ENCODE measurements at places on chromosomes 12 and 14.
A peak's percentile ranks its signal among the peaks of the same experiment; 100 is the strongest.

DNA sequence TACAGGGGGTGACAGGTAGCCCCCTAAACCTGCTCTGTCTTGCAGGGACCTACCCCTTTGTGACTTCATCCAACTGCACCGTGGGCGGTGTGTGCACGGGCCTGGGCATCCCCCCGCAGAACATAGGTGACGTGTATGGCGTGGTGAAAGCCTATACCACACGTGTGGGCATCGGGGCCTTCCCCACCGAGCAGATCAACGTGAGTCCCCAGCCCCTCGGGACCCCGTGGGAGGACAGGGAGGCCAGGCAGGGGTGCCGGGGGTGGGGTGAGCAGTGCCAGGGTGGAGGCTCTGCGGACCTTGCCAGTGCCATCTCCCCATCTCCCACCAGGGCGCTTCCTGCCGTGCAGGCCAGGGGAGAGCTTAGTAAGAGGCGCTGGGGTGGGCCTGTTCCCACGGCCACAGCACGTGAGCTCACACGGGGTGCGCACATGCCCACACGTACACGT lies 11.1 kb upstream of the SIVA1 start:
- DNase-seq: no peak

GRCh38 chr14:78637908-78638475 lies 467.8 kb downstream of the NRXN3 start:
- no peak for DNase-seq

DNA sequence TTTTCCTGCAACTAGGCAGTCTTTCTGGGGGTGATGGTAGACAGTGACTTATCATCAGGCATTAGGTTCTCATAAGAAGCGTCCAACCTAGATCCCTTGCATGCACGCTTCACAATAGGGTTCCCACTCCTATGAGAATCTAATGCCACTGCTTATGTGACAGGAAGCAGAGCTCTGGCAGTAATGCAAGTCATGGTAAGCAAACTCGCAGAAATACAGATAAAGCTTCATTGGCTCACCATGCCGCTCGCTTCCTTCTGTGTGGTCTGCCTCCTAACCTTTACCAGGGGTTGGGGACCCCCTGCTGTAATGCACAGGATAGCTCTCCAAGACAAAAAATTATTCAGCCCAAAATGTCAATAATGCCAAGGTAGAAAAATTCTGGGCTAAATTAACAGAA lies 864.2 kb downstream of the TRHDE start:
- no peak for DNase-seq

DNA sequence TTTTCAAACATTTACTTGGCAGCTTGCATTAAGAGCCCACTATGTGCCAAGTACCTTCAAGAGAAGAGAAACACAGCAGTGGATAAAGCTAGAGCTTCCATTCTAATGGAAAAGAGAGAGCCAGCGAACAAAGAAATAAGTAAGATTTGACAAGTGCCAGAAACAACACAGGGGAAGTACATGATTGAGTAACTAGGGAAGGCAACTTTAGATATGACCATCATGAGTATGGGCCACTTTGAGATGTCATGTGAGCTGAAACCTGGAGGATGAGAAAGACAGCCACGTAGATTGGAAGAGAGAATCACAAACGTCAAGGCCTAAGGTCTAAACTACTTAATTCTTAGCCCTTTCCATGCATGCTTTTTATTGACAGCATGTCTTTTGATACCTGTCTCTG lies 121.4 kb downstream of the ITPR2 start:
- no peak for DNase-seq

DNA sequence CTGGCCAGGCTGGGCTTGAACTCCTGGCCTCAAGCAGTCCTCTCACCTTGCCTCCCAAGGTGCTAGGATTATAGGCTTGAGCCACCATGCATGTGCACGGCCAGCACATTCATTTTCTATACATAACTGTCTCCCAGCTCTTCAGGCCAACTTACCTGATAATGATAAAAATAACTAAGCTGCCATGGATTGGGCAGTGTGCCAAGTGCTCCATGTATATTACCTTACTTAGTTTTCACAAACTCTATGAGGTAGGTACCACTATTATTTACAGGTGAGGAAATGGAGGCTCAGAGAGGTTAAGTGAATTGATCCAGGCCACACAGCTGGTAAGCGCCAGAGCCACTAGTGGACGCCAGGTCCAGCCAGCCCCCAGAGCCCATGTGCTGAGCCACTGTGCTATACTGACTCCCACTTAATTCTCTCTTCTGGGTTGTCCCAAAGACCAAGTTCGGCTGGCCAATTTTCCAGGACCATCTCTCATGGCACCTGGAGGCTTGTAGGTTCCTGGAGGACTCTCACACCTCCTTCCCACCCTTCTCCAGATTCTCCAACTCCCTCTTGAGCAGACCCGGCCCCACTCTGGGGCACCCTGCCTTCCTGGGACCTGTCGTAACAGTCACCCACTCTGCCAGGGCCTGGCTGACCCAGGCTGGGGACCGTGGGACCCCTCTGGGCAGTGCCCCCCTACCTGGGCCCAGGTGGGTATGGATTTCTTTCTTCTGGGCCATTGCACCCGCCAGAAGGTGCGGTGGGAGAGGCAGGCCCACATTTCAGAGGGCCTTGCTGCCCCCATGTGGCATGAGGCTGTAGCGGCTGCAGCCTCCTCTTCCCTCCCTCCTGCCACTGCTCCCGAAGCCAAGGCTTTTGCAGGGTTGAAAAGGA lies 30.2 kb upstream of the CIPC start:
- DNase-seq: peak; percentile 37

DNA sequence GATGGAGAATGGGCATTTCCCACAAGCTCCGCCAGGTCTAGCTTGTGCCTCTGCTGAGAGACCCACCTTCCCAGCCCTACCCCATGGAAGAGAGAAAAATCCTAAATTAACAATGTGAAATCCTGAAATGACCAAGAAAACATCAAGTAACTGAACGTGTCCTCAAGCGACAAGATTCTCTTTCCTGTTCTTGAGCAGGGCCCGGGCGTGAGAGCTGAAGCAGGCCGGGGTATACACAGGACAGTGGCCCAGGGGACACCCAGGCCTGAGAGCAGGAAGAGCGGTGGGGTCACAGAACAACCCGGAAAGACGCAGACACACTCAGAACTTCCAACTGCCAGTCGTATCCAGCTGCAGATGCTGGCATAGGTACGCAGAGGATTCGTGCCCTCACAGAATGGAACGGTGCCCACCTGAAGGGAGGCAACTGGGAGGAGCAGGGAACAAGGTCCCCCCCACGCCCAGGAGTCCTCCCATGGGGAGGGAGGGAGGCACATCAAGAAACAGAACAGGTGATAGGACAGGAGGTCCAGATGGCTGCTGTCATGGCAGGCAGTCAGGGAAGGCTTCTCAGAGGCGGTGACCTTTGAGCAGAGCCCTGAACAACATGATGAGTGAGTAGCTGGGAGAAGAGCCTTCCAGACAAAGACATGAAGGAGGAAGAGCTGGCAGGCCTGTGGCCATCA lies 9.1 kb downstream of the RIMBP2 start:
- DNase-seq: no peak

DNA sequence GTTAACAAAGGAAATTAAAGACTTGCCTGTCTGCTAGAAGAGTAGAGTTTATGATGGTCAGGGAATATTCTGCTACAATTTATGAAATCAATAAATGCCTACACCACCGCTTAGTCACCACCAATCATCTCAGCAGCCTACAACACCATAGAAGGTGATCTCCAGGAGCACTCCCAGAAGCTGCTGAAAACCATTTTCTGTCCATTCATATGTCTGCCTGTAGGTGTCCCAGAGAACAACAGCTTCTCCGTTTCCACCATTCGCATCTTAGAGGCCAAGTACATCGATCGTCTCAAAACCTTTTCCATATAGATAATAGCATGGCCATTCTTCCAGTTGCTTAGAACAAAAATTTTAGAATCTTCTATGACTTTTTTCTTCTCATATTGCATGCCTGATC lies 303.4 kb downstream of the KCNC2 start:
- DNase-seq: no peak

DNA sequence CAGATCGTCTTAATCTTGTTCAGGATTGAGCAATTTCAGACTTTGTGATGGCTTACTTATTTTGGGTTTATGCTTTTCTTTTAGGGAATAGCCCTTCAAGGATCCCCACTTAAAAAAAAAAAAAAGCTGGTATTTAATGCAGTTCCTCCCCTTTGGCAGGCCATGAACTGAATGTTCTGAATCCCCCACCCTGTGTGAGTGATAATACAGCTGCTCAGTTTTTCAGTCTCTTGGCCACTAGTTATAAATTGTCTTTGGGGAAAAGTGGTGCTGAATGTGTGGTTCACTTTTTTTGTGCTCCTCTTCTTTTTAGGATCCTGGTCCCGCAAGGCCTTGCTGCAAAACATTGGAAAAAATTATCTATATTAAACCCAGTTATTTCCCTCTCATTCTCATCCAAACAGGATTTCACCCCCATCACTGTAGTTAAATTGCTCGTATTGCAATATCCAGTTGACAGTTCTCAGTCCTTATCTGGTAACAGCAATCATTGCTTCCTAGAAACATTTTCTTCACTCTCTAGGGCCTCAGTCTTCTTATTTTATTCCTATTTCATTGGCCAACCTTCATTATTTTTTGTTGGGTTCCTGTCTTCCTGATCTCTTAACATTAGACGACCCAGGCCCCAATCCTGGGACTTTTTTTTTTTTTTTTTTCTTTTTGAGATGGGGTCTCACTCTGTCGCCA lies 73.1 kb upstream of the PAWR start:
- DNase-seq: no peak

DNA sequence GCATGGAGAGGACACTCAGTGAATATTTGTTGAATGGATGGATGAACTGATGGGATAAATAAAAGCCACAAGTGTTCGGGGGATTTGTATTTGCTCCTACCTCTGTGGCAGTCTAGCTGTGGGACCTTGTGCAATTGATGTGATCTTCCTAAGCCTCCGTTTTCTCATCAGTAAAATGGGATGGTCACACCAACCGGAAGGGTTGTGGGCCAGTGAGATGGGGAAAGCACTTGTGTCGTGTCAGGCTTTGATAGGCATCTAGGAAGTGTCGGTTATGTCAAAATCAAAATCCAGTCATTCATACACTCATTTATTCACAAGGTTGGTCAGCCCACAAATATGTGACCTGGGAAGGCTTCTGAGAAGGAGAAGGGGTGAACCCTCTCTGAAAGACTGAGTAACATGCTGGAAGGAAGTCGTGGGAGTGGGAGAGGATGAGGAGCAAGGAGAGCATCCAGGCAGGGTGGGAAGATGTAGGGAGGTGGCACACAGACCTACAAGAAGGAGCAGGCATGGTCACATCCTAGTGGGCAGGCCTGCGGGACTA lies 7.8 kb upstream of the SERPINA9 start:
- DNase-seq: no peak

DNA sequence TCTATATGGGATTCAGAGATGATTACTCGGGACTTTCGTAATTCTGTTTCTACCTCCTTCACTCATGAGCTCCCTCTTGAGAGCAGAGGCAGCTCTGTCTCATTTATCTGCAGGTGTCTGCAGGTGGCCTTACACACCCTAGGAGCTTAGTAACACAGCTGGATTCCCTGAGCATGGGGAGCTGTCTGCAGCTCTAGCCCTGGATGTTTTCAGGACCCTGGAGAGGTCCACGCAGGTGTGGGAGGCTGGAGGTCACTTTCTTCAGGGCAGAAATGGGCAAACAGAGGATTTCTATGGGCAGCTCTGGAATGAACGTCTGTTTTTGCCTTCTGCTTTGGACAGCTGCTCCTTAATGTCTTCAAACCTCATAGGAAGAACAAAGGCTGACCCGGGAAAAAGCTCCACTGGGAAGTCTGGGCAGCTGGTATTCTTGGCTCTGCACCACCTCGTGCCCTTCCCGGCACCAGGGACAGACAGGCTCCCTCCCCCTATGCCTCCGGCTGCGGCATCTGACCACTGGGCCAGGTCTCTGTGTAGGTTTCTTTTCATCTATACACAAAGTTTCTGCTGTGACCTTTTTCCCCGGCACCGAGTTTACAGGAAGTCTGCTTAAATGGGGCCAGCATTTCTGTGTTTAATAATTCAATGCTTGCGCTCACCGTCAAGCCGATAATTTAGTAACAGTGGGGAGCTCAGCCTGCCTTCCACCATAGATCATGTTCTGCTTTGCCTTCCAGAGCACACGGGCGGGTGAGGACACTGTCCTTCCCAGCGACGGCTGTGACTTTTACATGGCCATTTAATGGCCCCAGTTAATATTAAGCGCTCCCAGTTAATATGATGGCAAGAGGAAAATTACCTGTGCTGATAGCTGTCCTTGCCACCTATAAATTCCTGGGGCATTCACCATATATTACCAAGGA lies 320.2 kb upstream of the SFSWAP start:
- no peak for DNase-seq

- DNase-seq: no peak
Measured at GRCh38 chr12:11875414-11875935, 195.3 kb upstream of the BCL2L14 start.

GRCh38 chr12:91732086-91732485 lies 413.6 kb downstream of the BTG1 start:
- no peak for DNase-seq

GRCh38 chr12:107645630-107646333 lies 39.8 kb upstream of the PWP1 start:
- no peak for DNase-seq

DNA sequence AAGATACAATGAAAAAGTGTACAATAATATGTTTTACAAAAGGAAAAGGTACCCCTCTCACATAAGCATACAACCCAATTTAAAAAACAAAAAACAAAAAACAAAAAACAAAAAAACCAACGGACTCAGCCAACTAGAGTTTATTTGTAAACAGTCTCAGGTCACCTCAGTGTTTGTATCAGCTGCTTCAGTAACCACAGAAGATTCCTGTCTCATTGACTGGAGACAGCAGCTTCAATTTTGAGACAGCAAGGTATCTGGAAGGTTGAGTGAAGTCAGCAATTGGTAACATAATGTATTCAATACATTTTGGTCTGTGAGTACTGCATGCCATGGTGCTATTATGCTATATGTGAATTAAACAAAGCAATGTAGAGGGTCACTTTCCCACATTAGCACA lies 201.7 kb downstream of the AKAP6 start:
- DNase-seq: no peak

- no peak for DNase-seq
Measured at GRCh38 chr12:117514016-117514415, 152.6 kb upstream of the NOS1 start.

DNA sequence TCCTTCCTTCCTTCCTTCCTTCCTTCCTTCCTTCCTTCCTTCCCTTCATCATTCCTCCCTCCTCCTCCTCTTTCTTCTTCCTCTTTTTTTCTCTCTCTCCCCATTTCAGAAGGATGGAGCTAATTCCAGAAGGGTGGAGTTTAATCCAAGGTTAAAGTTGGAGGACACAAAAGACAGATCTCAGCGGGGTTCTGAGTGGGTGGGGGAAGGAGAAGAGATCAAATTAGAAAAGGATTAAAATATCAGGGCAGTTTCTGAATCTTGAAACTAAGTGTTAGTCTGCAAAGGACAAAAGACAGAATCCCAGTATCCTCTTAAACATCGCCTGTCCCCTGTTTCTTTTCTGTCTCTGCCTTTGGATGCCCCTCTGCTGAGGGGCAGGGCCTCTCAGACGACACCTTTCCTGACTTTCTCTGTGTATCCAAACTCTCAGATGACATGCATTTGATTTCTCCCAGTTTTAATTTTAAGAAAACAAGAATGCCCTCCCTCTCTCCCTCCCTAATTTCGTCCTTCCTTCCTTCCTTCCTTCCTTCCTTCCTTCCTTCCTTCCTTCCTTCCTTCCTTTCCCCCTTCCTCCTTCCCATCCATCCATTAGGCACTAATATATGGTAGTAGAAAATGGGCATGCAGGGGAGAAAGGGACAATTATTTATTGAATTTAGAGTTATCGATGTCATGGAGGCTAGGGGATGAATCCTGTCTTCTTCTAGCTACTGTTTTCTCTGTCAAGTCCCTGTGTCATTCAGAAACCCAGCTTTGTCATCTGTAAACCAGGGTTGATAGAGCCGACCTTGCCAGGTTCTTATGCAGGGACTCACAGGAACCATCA lies 269.1 kb downstream of the VRK1 start:
- no peak for DNase-seq

GRCh38 chr14:27553790-27554189 lies 956.0 kb upstream of the NOVA1 start:
- no peak for DNase-seq

All from GM18507 (cell line).